ENCODE measurements at places on chromosomes 1 and 21. TPM values are rescaled to one million over a fixed set of nuclear protein-coding genes. Genes with fewer than 3 reads are reported as not detected.

DNA sequence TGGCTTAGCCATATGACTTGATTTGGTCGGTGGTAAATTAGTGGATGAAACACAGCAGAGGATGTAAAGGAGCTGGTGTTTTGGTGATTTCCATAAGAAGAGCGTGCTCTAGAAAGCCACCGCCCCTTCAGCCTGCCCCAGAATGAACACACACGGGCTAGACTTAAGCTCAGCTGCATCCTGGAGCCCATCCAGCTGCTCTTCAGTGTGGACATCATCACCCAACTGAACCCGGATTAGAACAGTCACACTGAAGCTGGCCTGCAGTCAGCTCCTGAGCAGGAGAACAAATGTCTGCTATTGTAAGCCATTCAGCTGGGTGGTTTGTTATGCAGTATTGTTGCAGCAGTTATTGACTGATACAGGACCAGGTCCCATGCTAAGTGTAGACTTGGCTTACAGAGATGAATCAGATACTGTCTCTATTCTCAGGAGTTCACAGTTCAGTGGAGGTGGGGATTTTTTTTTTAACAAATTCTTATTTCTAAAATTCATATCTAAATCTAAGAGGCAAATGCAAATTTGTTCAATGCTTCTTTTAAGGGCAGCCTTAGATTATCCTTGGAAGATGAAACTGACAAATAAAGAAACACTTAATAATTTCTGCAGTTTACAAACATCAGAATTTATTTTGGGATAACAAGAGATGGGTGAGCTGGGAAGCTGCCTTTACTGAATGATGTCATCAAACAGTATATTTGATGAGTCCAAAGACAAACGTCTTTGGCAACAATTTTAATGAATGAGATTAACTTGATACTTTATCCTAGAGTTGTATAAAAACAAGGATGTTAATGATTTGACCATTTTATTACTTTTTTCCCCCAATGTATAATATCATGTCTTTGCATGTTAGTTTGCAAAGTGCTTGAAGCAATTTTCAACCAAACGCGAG is 251.2 kb downstream of the TRABD2B start:
- no peaks in the 10 kb centered on the region for H3K4me1 ChIP-seq
- H3K27me3 ChIP-seq = no peaks in the 10 kb centered on the region
- H3K36me3 ChIP-seq = no peaks in the 10 kb centered on the region
- no peak for DNase-seq
- H3K27ac ChIP-seq = no peak overlapping the region

DNA sequence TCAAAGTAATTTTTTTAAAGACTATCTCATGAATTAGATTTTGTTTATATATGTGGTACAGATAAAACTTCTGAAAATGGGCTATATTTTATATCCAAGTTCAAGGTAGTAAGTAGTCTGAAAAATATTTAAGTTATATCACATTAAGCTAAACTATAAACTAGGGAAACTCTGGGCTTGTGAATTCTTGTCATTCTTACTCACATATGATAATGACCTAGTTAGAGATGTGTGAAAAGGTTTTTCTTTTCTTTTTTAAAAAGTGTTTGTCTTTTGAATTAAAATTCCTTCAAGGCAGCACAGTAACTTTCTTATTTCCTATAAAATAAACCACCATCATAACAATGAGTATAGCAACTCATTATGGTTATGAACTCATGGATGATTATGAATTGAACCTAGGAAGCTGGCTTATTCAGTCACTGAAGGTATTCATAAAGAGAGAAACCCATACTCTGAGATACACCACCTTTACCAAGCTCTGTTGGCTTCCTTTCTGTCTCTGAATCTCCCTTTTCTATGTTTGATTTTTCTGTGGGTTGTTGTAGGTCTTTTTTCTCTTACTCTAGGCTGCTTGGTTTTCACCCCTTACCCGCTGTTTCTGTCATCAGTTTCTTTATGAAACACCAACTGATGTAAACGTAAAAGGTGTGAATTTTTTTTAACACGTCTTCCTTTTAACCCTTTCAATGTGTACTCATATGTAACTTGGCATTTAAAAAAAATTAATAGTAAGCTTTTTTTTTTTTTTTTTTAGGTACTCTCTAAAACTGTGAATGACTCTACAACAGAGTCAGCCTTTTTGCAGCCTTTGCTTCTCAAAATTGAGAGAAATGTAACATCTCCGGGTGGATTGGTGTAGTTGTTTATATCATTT is 25.2 kb downstream of the IL12RB2 start:
- H3K27ac ChIP-seq = no peak overlapping the region
- H3K4me1 ChIP-seq = no peaks in the 10 kb centered on the region
- no peaks in the 10 kb centered on the region for H3K27me3 ChIP-seq
- no peaks in the 10 kb centered on the region for H3K36me3 ChIP-seq
- H3K4me3 ChIP-seq = no peak overlapping the region

GRCh38 chr1:156684227-156684782 is 7.1 kb upstream of the NES start:
- no peak overlapping the region for H3K4me3 ChIP-seq
- no peaks in the 10 kb centered on the region for H3K27me3 ChIP-seq
- H3K36me3 ChIP-seq = no peaks in the 10 kb centered on the region
- DNase-seq = no peak

GRCh38 chr1:78987042-78987441 is 19.5 kb downstream of the ADGRL4 start:
- no peaks in the 10 kb centered on the region for H3K4me1 ChIP-seq
- H3K27me3 ChIP-seq = no peaks in the 10 kb centered on the region
- no peaks in the 10 kb centered on the region for H3K36me3 ChIP-seq
- H3K4me3 ChIP-seq = no peak overlapping the region
- DNase-seq = no peak

- peaks cover 8% of the 10 kb centered on the region for H3K4me1 ChIP-seq
- H3K36me3 ChIP-seq = no peaks in the 10 kb centered on the region
- no peak overlapping the region for H3K27ac ChIP-seq
- no peak for DNase-seq
- no peaks in the 10 kb centered on the region for H3K27me3 ChIP-seq
These were observed 74.6 kb upstream of the TENT5C start for GRCh38 chr1:117531222-117531621.

GRCh38 chr1:207004931-207005830 is 27.4 kb downstream of the C1orf116 start:
- no peak overlapping the region for H3K27ac ChIP-seq
- H3K4me3 ChIP-seq = no peak overlapping the region
- H3K36me3 ChIP-seq = no peaks in the 10 kb centered on the region
- DNase-seq = peak; percentile 63

DNA sequence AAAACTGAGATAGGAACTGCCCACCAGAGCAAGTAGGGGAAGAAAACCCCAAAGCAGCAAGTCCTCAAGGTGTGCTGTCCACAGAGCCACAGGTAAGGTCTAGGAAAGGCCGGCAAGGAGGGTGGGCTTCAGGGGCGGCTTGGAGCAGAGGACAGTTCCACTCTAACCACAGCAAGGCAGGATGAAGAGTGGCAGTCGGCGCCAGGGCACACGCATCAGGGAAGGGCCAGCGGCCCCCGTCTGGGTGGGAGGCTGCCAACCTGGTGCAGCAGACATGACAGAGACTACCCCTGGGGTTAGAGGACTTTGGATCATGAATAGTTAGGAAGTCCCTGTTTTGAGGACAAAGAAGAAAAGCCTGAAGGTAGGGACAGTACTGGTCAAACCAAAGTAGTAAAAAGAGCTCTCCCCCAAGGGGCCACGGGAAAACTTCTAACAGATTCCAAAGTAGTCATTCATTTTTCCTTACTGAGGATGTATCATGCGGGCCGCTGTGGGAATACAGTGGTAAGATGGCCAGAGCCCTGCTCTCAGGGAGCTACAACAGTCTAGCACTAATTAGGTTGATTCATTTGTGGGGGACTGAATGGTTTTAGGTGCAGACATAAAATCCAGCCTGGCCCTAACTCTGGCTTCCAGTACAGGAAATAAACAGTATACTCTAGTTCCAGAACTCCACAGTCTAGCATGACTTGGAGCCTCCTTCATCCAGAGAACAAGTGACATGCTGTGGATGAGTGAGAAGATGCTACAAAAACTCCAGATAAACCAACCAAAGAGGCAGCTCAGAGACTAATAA is 3.5 kb upstream of the RAP1GAP start:
- H3K27ac ChIP-seq = no peak overlapping the region
- no peak overlapping the region for H3K4me3 ChIP-seq
- no peaks in the 10 kb centered on the region for H3K36me3 ChIP-seq
- DNase-seq = peak; percentile 56

DNA sequence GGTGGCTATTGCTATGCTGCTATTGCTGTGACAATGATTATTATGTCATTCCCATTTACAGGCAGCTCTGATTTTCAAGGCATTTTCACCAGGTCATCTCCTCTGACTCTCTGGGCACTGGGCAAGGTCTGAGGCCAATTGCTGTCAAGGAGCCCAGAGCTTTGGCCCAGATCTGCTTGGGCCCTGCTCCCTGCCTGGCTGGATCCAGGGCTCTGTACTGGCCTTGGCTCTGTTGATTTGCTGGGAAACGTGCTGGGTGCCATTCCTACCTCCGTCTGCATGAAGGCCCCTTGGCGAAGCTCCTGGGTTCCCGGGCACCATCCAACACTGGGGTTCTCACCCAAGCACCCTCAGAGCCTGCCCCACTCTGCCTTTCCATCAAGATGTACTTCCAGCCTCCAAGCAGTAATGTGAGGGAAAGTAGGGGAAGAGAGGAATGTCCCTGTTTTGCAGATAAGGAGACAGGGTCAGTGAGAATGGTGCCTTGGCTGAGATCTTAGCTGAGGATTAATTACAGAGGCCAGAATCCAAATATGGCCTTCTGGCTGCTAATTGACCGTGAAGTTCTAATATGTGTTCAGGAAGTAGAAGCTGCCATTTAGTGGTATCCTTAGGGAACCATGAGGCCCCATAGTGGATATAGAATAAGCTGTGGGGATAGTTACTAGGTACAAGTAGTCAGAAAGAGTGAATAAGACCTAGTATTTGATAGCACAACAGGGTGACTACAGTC is 63.9 kb downstream of the HTR6 start:
- no peak overlapping the region for H3K4me3 ChIP-seq
- no peaks in the 10 kb centered on the region for H3K4me1 ChIP-seq
- no peaks in the 10 kb centered on the region for H3K27me3 ChIP-seq
- H3K27ac ChIP-seq = no peak overlapping the region
- H3K36me3 ChIP-seq = no peaks in the 10 kb centered on the region

GRCh38 chr1:45152126-45152525 is 54.3 kb downstream of the ZSWIM5 start:
- no peaks in the 10 kb centered on the region for H3K36me3 ChIP-seq
- DNase-seq = no peak
- no peak overlapping the region for H3K4me3 ChIP-seq
- H3K27me3 ChIP-seq = no peaks in the 10 kb centered on the region
- no peak overlapping the region for H3K27ac ChIP-seq

DNA sequence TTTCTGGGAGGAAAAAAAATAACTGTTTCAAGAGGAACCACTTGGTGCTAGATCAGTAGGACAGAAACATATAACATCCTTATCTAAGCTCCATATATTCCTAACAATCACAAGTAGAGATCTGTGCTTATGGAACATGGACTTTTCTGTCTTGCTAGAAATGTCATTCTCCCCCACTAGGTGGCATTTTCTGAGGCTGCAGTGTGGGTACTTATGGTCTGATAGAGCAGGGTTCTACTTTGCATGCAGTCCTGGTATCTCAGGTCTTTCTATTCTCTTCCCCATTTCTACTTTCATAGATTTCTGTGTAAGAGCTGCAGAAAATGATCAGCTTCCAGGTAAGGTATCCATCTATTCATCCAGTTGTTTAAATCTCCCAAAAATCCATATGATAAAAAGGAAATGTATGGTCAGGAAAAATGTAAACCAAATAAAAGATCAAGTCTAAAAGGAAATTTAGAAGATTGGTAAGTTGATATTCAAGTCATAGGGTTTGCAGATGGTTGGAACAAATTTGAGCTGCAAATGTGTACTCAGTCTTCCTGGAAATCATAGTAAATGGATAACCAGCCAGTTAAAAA is 1.5 kb downstream of the ZNF684 start:
- no peaks in the 10 kb centered on the region for H3K27me3 ChIP-seq
- no peak overlapping the region for H3K27ac ChIP-seq
- H3K4me3 ChIP-seq = no peak overlapping the region
- peak; percentile 49 for DNase-seq
- no peaks in the 10 kb centered on the region for H3K4me1 ChIP-seq
- H3K36me3 ChIP-seq = no peaks in the 10 kb centered on the region

- H3K27ac ChIP-seq = no peak overlapping the region
- H3K4me3 ChIP-seq = no peak overlapping the region
- no peaks in the 10 kb centered on the region for H3K27me3 ChIP-seq
These were observed 190.4 kb upstream of the KCTD3 start for GRCh38 chr1:215376544-215377264.

GRCh38 chr1:151713874-151714273 is 2.7 kb downstream of the CELF3 start:
- DNase-seq = no peak
- H3K4me3 ChIP-seq = no peak overlapping the region
- H3K27ac ChIP-seq = no peak overlapping the region
- H3K36me3 ChIP-seq = no peaks in the 10 kb centered on the region
- H3K4me1 ChIP-seq = no peaks in the 10 kb centered on the region

GRCh38 chr1:168320149-168320548 is 39.5 kb downstream of the TBX19 start:
- H3K27ac ChIP-seq = no peak overlapping the region
- no peak overlapping the region for H3K4me3 ChIP-seq
- H3K27me3 ChIP-seq = no peaks in the 10 kb centered on the region
- no peaks in the 10 kb centered on the region for H3K36me3 ChIP-seq
- H3K4me1 ChIP-seq = peaks cover 2% of the 10 kb centered on the region

GRCh38 chr1:157575744-157576143 is 22.1 kb downstream of the FCRL4 start:
- H3K4me1 ChIP-seq = no peaks in the 10 kb centered on the region
- no peak overlapping the region for H3K4me3 ChIP-seq
- H3K27me3 ChIP-seq = no peaks in the 10 kb centered on the region
- H3K27ac ChIP-seq = no peak overlapping the region
- no peaks in the 10 kb centered on the region for H3K36me3 ChIP-seq
- no peak for DNase-seq

SLC45A1 gene
- polyA plus RNA-seq = 1.4 TPM

RNASEL gene
- 4.0 TPM for polyA plus RNA-seq

RCAN3 gene
- 17.3 TPM for polyA plus RNA-seq

RIPPLY3 gene
- polyA plus RNA-seq = 0.03 TPM

All from fibroblast of lung (primary cell).